Glutamatergic neuron (in vitro differentiated cells): ENCODE measurements at places on chromosomes 16 and 17. TPM values are rescaled to one million over a fixed set of nuclear protein-coding genes. Genes with fewer than 3 reads are reported as not detected.

The LHX1 gene
- 2.6 TPM for total RNA-seq

GRCh38 chr17:40935624-40936023 is 1.8 kb downstream of the KRT23 start:
- H3K4me3 ChIP-seq: no peak overlapping the region
- H3K36me3 ChIP-seq: no peaks in the 10 kb centered on the region
- no peak overlapping the region for H3K27ac ChIP-seq
- peaks cover 1% of the 10 kb centered on the region for H3K27me3 ChIP-seq

DNA sequence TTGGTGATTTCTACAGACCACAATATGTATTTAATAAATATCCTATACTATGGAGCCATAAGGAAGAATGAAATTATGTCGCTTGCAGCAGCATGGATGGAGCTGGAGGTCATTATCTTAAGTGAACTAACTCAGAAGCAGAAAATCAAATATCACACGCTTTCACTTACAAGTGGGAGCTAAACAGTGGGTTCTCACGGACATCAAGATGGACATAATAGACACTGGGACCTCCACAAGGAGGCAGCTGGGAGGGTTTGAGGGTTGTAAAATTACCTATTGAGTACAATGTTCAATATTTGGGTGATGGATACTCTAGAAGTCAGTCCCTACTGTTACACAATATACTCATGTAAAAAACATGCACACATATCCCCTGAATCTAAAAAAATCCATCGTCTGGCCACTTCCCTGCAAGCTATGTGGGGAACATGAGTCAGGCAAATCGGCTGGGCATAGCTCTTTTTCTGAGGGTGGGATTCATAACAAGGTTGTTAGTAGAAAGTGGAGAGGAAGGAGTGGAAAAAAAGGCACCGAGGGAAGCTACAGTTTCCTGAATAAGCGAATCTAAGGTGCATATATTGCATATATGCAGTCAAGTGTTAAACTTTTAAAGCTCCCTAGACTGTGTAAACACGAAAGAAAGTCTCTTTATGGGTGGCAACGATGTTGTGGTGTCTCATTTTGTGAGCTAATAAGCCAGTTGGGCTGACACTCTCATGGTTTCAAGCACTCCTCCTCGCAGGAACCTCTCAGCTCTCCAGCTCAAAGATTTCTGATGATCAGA is 135.2 kb upstream of the CPHXL start:
- H3K4me1 ChIP-seq: peaks cover 8% of the 10 kb centered on the region
- DNase-seq: no peak
- H3K27ac ChIP-seq: no peak overlapping the region
- H3K36me3 ChIP-seq: no peaks in the 10 kb centered on the region
- H3K4me3 ChIP-seq: no peak overlapping the region

DNA sequence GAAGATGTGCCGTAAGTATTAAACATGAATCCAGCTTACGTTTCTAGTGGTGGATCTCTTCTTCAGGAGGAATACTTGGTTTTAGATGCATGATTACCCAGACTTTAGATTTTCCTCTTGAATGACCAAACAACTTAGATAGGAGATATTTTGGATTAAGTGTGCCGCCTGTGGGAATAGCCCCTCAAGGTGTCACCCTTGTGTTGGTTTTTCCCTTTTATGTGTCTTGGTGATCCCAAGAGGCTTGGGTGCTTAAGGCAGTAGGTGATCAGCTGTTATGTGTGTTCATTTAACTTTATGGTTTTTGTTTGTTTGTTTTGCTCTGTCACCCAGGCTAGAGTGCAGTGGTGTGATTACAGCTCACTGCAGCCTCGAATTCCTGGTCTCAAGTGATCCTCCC is 115.1 kb downstream of the PPM1E start:
- peaks cover 3% of the 10 kb centered on the region for H3K27me3 ChIP-seq
- peaks cover 1% of the 10 kb centered on the region for H3K36me3 ChIP-seq
- H3K27ac ChIP-seq: no peak overlapping the region
- H3K4me3 ChIP-seq: no peak overlapping the region

- no peak for DNase-seq
- peaks cover 28% of the 10 kb centered on the region for H3K4me1 ChIP-seq
- H3K4me3 ChIP-seq: no peak overlapping the region
- H3K27me3 ChIP-seq: peaks cover 9% of the 10 kb centered on the region
- peak overlapping the region; percentile 75 for H3K27ac ChIP-seq
- H3K36me3 ChIP-seq: no peaks in the 10 kb centered on the region
These were observed 34.6 kb downstream of the KANSL1 start for GRCh38 chr17:46158323-46159296.

The KRTAP4-6 gene
- total RNA-seq: not detected

The SRP68 gene
- 48.4 TPM for total RNA-seq

The TUBB3 gene
- 3,960 TPM for total RNA-seq

GRCh38 chr17:73336408-73337329 is 24.9 kb upstream of the CDC42EP4 start:
- H3K4me3 ChIP-seq: peak overlapping the region; percentile 47
- peaks cover 8% of the 10 kb centered on the region for H3K27me3 ChIP-seq
- H3K27ac ChIP-seq: peak overlapping the region; percentile 89

DNA sequence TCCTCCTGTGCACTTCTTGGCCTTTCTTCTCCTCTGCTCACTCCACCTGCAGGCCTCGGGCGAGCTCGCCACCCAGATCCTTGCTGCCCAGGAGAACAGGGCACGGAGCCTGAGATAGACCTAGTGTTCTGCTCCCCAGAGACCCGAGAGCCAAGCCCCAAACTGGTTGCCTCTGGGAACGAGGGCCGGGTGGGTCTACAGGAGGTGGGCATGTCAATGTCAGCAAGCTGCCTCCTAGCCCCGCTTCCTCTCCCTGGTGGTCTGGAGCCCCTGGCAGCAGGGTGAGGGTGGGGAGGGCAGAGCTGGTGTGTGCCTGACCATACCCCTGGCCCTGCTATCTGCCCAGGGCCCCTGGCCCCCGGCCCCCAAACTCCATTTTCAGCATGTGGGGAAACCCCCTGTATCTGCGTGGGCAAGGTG is 841 bp upstream of the NDRG4 start:
- no peaks in the 10 kb centered on the region for H3K36me3 ChIP-seq
- H3K4me1 ChIP-seq: peaks cover 26% of the 10 kb centered on the region
- H3K27me3 ChIP-seq: peaks cover 15% of the 10 kb centered on the region
- no peak for DNase-seq

The NPIPA5 gene
- total RNA-seq: 1.2 TPM

The PRR35 gene
- not detected for total RNA-seq

The PPP1R27 gene
- 0.81 TPM for total RNA-seq

DNA sequence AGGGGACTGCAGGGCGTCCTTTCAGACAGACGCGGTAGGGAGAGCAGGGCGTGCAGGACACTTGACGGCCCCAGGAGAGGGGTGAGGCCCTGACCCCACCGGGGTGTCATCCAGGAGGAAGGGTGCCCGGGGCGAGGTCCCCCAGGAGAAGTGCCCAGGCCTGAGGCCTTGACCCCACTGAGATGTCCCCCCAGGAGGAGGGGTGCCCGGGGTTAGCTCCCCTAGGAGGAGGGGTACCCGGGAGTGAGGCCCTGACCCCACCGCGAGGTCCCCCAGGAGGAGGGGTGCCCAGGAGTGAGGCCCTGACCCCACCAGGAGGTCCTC is 27.2 kb upstream of the METRNL start:
- H3K27ac ChIP-seq: no peak overlapping the region
- no peak for DNase-seq
- H3K4me3 ChIP-seq: peak overlapping the region; percentile 57
- peaks cover 6% of the 10 kb centered on the region for H3K27me3 ChIP-seq
- H3K36me3 ChIP-seq: no peaks in the 10 kb centered on the region

DNA sequence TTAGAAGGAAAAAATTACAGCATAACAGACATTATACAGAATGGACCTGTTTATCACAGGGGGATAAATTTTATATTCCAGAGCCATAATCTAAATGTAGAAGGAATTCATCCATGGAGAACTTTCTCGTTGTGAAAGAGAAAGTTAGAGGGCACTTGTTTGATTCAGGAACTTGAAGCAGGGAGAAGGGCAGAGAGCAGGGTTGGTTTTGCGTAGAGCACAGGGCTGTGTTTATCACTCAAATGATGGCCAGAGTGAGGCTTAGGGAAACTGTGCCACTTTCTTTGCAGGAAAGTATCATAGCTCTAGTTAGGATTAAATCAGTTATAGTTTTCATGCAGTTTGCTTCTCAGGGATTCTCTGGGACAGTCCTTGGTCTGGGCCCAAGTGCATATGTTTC is 29.1 kb upstream of the MED13 start:
- H3K27me3 ChIP-seq: no peaks in the 10 kb centered on the region
- H3K4me1 ChIP-seq: peaks cover 6% of the 10 kb centered on the region
- no peak for DNase-seq
- no peak overlapping the region for H3K27ac ChIP-seq
- H3K36me3 ChIP-seq: no peaks in the 10 kb centered on the region
- H3K4me3 ChIP-seq: no peak overlapping the region
